Fibroblast of mammary gland (primary cell): ENCODE measurements at places on chromosomes 3 and 15.

GRCh38 chr3:101838691-101839090 is 10.6 kb upstream of the NFKBIZ start:
- DNase-seq = no peak

GRCh38 chr3:178435575-178435974 is 100.7 kb upstream of the KCNMB2 start:
- no peak for DNase-seq

DNA sequence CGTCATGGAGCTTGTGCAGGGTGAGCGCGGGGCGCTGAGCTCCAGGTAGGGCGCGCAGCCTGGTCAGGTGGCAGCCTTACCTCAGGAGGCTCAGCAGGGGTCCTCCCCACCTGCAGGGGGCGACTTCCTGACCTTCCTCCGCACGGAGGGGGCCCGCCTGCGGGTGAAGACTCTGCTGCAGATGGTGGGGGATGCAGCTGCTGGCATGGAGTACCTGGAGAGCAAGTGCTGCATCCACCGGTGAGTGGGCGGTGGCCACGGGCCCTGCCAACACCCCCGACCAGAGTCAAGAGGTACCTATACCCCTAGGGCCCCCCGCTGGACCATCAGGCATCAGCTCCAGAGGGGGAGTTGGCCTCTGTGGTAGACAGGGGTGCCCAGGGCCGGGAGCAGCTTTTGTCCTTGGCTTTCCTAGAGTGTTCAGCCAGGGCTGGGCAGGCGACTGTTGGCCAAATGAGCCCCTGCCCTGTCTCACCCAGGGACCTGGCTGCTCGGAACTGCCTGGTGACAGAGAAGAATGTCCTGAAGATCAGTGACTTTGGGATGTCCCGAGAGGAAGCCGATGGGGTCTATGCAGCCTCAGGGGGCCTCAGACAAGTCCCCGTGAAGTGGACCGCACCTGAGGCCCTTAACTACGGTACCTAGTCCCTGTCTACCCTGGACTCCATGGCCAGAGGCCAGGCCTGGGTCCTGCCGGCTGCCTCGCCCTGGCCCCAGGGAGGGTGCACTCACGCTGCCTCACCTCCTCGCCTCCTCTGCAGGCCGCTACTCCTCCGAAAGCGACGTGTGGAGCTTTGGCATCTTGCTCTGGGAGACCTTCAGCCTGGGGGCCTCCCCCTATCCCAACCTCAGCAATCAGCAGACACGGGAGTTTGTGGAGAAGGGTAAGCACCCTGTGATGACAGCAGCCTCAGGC is 9.1 kb downstream of the FES start:
- DNase-seq = no peak

GRCh38 chr3:134366221-134366927 is 7.9 kb downstream of the AMOTL2 start:
- DNase-seq = no peak

DNA sequence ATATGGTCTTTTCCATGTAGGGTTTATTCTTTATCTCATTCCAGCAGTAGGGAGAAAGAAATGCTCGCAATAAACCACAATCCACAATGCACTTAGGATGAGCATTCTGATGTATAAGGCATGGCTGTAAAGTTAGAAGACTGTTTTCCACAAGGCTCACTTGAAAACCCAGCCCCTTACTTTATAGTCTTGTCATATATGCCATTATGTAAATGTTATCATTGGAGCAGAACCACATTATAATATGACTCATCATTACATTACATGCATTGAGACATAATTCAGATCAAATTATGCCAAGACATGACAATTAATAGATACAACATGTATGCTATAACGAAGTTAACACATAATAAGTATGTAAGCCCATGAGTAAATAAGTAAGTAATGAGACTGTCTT is 348.1 kb downstream of the LSAMP start:
- DNase-seq = peak; percentile 8
